Activated CD4-positive, alpha-beta T cell treated with anti-CD3 and anti-CD28 coated beads for 36 hours (primary cell): ENCODE measurements at places on chromosomes 5 and 9.
A peak's percentile ranks its signal among the peaks of the same experiment; 100 is the strongest.

DNA sequence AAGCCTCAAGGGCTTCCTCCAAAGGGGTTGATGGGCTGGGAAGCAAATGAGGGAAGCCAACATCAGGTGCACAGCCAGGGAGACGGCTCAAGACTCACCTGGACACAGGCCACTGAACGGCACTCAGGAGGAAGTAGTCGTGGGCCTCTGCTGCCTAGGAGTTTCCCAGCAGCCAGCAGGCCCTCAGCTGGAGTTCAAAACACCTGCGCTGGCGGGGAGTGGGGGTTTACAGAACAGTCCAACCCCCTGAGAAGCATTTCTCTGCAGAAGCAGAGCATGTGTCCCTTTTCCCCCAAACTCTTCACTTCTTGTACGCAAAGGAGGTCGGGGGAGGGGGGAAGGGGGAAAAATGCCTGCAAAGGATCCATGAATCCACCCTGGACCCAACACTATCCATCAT lies 2.3 kb downstream of the WHRN start:
- DNase-seq = no peak

DNA sequence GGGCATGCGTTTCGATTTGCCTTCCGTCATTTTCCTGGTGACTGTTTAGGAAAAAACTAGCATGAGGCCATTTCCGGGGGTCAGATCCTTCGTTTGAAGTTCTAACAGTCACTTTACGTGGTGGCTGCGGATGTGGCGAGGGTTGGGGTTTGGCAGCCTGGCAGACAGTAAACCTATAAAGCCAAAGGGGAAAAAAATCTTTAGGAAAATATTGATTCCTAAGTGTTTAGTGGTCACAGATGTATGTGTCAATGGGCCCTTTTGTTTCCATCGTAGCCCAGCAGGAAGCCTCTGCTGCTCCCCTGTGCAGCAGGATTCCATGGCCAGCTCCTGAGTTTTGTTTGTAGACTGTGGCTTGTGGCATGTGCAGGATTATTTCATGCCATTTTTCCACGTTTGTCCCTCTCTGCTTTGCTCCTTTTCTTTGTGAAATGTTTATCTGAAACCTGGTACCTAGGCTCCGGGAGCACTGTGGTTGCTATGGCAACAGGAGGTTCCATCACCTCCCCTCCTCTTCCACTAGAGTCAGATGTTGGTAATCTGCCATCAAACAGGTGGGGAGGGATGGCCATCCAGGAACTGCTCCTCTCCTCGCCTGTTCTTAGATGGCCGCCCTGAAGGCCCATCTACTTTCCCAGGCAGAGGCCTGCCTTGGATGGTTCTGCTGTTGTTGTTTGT lies 202.3 kb downstream of the AOPEP start:
- DNase-seq = no peak

DNA sequence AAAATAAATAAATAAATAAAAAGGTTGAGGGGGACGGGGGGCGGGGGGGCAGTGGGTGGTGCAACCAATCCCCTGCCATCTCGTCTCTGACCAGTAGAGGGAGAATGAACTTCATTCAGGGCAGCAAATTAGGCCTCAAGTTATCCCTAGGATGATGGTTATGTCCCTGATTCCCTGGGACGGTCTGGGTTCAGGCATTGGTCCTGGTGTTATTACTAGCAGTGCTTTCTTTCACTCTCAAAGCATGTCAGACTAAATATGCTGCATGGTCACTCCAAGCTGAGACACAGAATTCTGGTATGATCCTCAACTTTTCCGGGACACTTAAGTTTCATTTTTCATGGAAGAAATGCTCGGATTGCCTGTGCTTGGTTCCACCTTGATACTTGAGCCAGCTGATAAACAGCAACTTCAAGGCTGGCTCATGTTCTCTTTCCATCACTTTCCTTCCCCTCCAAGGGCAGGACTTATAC lies 59.4 kb downstream of the DAP start:
- DNase-seq = peak; percentile 57

DNA sequence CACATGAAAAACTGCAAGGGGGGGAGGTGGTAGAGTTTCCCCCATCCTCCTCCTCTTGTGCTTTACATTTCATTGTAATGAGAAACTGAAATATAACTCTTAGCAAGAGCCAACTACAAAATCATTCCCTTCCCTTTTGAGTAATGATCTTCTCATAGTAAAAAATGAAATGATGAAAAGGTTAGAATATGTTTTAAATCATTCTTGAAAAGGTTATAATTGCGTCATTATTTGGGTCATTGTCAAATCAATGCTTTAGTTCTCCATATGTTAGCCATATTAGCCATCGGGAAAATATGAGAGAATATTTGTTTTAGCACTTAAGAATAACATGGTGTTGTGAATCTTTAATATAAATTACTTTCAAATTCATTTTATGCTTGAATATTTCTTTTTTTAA lies 1185.0 kb upstream of the CDH18 start:
- no peak for DNase-seq

DNA sequence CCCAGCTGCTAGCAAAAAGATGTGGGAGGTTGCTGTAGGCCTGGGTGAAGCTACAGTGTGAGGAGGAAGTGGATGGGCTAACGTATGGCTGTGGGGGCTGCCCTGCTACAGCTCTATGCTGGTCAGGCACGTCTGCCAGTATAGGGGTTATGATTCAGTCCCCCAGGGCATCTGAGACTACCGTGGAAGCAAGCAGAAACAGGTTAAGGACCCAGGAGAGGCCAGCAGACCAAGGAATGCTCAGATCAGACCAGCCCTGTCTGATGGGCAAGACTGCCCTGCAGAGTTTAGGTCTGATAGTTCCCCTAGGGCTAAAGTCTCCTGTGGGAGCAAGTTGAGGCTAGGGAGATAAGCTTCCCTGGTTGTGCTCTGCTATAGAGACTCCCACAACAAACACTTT lies 416.1 kb upstream of the CTNND2 start:
- no peak for DNase-seq

GRCh38 chr5:134111741-134112647 lies 2.5 kb upstream of the TCF7 start:
- DNase-seq = peak; percentile 71

DNA sequence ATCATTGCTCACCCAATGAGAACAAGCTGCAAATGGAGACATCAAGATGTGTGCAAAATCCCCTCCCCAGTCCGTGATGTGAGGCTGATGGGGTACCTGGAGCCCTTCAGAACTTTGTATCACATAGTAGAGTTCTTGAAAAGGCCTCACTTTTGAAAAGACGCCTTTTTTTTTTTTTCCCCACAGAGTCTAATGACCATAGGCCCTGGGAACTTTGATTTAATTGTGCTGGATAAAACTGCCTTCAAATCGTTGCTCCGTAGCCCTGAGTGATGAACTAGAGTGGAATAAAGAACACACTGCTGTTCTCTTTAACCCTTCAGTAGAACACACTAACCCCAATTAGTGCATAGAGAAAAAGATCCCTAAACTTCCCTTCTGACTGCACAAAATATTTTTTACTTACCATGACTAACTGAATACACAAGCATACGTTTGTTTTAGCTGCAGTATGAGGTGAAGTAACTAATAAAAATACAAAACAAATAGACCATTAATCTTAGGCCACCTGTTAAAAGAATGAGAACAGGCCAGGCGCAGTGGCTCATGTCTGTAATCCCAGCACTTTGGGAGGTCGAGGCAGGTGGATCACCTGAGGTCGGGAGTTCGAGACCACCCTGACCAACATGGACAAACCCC lies 15.1 kb downstream of the PSAT1 start:
- DNase-seq = no peak
